ENCODE measurements at places on chromosomes 2 and 18.

DNA sequence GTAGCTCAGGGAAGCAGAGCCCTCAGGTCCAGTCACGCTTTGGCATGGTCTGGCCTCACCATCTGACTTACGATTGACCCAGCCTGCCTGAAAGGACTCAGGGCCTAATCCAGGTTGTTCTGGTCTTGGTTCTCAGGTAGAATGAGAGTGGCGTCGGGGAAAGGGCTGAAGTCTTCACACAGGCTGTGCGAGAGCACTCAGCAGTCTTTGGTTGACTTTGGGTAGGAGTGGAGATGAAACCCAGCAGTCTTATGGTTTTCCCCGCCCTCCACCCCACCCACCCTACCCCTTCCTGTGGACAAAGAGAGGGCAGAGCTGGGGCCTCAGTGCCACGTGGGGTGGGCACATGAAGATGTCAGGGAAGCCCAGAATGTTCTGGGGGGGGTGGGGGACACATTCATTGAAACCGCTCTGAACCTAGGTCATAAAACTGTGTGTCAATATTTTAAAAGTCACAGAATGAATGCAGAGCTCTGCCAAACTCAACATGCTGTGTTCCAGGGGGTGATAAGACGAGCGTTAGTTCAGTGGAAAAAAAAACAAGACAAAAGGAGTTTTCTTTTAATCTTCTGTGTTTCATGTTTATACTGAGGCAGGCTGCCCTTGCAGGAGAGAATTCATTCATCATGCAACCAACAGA, 58.6 kb upstream of the ALPP start:
- DNase-seq, result no peak

GRCh38 chr2:130837175-130837810, 579 bp downstream of the ARHGEF4 start:
- no peak for DNase-seq

DNA sequence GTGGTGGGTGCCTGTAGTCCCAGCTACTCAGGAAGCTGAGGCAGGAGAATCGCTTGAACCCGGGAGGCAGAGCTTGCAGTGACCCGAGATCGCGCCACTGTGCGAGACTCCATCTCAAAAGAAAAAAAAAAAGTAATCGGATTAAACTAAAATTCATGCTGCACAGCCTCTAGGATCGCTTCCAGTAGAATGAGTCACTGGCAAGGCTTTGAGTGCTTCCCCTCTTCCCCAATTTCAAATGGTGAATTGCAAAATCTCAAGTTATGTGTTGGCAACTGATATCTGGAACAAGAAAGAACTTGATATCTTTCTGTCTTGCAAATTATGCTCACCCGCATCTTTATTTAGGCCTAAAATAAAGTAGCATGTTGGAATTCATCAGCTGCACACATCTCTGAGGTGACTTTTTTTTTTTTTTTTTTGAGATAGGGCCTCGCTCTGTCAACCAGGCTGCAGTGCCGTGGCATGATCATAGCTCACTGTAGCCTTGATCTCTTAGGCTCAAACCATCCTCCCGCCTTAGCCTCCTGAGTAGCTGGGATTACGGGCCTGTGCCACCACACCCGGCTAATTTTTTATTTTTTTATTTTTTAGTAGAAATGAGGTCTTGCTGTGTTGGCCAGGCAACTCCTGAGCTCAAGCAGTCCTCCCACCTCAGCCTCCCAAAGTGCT, 12.7 kb downstream of the TTC39C start:
- no peak for DNase-seq

GRCh38 chr2:84969511-84970209, 1.3 kb upstream of the KCMF1 start:
- peak; percentile 20 for DNase-seq

- DNase-seq, result no peak
These were observed 49.3 kb upstream of the ACVR1C start for GRCh38 chr2:157677941-157678340.

- DNase-seq, result no peak
These were observed 13.5 kb upstream of the NTSR2 start for GRCh38 chr2:11683476-11683875.

DNA sequence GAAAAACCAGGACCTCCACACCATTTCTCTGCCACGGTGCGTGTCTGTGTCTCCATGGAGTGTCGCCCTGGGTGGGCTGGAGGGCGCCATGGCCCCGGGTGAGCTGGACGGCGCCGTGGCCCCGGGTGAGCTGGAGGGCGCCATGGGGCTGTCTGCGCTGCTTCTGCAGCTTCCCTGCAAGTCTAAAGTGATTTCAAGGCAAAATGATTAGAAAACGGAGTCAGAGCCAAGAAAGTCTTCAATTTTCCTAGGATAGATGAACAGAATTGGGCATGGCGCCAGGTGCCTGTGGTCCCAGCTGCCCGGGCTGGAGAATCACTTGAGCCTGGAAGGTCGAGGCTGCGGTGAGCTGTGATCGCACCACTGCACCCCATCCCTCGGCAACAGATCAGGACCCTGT, 27.7 kb upstream of the NFATC1 start:
- no peak for DNase-seq

DNA sequence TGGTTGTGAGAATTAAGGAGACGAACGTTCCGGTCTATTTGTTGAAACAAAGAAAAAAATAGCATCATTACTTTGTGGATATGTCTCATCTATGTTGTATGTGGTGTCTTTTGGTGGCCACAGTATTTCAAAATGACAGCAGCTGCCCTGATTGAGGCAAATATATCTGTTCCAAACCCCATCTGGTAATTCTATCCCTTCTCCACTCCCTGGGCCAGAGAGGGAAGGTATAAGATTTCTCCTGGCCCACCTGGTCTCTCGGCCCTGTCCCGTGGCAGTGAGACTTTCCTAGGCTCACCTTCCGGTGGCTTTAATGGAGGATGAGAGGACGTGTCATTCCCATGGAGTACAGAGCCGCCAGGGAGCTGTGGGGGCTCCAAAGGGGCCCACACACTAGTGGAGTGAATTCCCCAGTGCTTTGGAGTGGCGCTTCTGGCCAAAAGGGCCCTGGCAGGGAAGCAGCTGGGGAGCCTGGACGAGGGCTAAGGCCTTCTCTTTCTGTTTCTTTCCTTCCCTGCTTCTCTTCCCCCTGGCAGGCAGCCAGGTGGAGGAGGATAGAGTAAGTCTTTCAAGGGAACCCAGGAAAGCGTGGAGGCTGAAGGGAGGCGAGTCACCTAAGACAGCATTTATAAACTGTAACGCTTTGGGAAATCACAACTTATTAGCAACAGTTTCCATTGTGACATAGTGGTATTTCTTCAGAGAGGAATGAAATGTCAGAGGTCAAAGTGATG, 5.6 kb downstream of the FOSL2 start:
- DNase-seq, result no peak

- no peak for DNase-seq
These were observed 29.0 kb upstream of the PLA2R1 start for GRCh38 chr2:160091381-160091780.

GRCh38 chr2:71613403-71613952, 160.1 kb downstream of the DYSF start:
- no peak for DNase-seq

- DNase-seq, result no peak
These were observed 67.0 kb upstream of the TCF7L1 start for GRCh38 chr2:85066006-85066740.
